ENCODE measurements at places on chromosomes 1 and 21. TPM values are rescaled to one million over a fixed set of nuclear protein-coding genes. Genes with fewer than 3 reads are reported as not detected.

- H3K36me3 ChIP-seq = no peaks in the 10 kb centered on the region
- peaks cover 45% of the 10 kb centered on the region for H3K27me3 ChIP-seq
- peaks cover 30% of the 10 kb centered on the region for H3K4me1 ChIP-seq
- H3K27ac ChIP-seq = no peak overlapping the region
These were observed 859 bp downstream of the IFFO2 start for GRCh38 chr1:18955441-18956192.

The CFAP126 gene
- not detected for total RNA-seq

DNA sequence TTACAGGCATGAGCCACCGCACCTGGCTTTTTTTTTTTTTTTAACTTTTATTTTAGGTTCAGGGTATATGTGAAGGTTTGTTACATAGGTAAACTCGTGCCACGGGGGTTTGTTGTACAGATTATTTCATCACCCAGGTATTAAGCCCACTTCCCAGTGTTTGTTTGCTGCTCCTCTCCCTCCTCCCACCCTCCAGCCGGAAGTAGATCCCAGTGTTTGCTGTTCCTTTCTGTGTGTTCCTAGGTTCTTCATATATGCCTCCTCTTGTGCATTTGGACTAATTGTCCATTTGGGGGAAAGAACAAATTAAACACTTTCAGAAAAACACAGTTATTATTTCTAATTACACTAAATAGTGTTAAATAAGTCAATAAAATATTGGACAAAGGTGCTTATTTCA lies 1.1 kb upstream of the SLC2A7 start:
- H3K36me3 ChIP-seq = no peaks in the 10 kb centered on the region
- H3K4me1 ChIP-seq = no peaks in the 10 kb centered on the region
- DNase-seq = no peak
- no peak overlapping the region for H3K27ac ChIP-seq
- no peaks in the 10 kb centered on the region for H3K27me3 ChIP-seq

DNA sequence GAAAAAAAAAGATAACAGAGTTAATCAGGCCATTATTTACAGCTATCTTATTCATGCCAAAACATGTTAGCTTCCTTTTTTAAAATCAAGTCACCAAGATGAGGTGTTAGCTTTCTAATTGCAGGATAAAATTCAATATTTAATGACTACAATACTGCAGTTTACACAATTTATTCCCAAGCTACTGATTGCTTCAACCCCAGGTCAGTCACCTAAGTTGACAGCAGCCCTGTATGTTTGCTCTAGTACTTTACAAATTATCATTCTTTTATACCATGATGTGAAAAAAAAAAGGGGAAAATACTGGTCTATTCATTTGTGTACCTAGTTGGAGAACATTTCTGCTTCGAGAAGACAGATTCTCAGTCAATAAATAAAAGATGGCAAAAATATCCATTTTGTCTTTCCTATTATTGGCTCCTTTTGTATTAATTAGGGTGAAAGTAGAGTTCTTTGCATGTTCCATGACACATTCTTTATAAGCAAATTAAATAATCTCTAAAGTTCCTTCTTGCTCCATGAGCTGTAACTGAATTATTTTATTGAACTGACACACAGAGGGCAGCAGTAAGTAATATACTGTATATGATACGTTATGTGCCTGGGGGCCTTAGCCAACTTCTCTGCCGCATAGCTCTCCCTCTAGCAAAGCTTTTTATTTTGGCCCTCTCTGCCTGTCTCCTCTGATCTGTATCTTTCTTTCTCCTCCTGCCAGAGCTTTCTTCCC lies 48.0 kb downstream of the DIPK1A start:
- H3K27ac ChIP-seq = no peak overlapping the region
- no peak overlapping the region for H3K4me3 ChIP-seq
- no peaks in the 10 kb centered on the region for H3K4me1 ChIP-seq
- peaks cover 6% of the 10 kb centered on the region for H3K27me3 ChIP-seq
- no peaks in the 10 kb centered on the region for H3K36me3 ChIP-seq

DNA sequence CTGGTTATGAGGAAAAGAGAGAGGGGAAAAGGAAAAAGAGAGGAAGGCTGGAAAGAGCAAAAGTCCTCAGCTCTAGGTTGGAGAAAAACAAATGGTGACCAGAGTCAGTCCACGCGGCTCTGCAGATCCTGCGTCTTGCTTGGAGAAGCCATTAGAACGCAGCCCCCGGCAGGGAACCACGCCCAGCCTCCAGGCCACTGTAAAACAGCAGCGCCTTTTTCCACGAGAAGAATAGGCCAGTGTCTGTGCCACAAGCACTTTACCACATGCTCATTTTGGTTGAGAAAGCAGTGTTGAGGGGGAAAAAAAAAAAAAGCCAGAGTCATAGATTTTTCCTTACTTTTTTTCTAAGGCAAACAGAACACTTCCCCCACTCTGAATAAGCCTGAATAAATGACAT lies 846.9 kb upstream of the ADAMTS5 start:
- H3K4me1 ChIP-seq = peaks cover 30% of the 10 kb centered on the region
- peak; percentile 62 for DNase-seq
- no peaks in the 10 kb centered on the region for H3K36me3 ChIP-seq
- peak overlapping the region; percentile 86 for H3K27ac ChIP-seq
- peak overlapping the region; percentile 28 for H3K4me3 ChIP-seq

GRCh38 chr1:230174041-230174440 lies 107.0 kb downstream of the GALNT2 start:
- no peak overlapping the region for H3K4me3 ChIP-seq
- H3K36me3 ChIP-seq = peaks cover 5% of the 10 kb centered on the region
- peaks cover 31% of the 10 kb centered on the region for H3K4me1 ChIP-seq

DNA sequence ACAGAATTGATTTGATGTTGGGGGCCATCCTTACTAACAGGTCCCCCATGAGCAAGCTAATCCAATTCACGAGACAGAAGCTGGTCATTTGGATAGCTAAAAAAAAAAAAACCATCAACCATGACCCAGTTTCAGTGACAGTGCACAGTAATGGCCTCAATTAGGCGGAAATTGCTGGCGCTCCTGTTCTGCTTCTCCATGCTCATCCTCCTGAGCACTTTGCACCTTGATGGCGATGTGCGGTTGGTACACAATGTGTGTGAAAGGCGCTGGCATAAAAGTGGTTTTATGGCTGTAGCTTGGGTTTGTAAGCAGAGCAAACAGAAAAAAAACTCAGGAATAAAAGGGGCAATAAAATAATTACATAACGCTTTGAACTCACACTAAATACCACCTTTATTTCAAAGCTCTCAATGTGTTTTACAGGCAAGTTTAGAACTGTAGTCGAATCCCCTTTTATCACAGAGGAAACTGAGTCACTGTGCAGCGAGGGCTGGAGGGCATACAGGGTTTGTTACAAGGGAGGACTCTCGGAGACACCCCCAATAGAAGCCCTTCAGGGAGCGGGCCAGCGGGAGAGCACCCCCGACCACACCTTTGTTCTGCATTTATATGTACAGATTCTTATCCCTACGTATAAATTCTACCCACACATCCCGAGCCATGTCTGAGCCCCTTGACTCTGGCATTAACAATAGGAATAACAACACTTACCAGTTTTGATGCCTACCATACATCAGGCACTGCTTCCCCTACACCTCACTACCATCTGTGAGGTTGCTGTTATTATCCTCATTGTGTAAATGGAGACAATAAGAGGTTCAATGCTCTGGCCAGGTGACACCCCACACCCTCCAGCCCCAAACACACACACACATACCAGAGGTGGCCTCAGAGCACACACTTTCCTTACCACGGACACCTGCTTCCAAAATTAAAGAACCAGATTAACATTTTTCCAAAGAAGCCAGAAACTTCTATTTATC lies 213.5 kb upstream of the IRF2BP2 start:
- H3K4me1 ChIP-seq = no peaks in the 10 kb centered on the region
- no peak overlapping the region for H3K27ac ChIP-seq

The SLC6A9 gene
- 20.9 TPM for total RNA-seq

- H3K36me3 ChIP-seq = no peaks in the 10 kb centered on the region
- no peaks in the 10 kb centered on the region for H3K4me1 ChIP-seq
- no peaks in the 10 kb centered on the region for H3K27me3 ChIP-seq
- H3K27ac ChIP-seq = peak overlapping the region; percentile 71
- no peak for DNase-seq
- H3K4me3 ChIP-seq = no peak overlapping the region
These were observed 568.4 kb downstream of the PLA2G4A start for GRCh38 chr1:187396929-187397796.

DNA sequence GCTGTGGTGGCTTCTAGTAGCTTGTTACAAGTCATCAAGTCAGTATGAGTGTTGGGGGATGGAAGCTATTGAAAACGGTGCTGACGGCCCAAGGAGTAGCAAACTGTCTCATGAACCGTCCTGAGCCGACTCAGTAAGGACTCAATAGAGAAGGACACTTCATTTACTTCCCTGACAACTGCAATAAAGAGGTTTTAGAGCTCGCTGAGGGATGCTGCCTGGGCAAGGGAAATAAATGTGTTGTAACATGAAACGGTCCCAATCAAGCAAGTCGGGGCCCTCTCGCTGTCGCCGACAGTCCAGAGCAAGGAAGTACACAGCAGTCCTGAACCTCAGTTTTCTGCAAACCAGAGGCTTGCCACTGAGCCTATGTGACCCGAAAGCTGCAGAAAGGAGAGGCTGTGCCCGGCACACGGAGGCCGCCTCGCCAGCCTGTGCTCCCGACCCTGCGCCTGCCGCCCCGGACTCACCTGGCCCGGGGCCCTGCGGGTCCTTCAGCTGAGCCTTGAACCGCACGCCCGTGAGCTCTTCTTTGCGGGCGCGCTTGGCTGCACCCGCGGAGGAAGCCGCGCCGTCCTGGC lies 423 bp downstream of the URB1 start:
- DNase-seq = no peak
- H3K36me3 ChIP-seq = peaks cover 11% of the 10 kb centered on the region
- peaks cover 25% of the 10 kb centered on the region for H3K27me3 ChIP-seq
- H3K4me3 ChIP-seq = peak overlapping the region; percentile 89
- peaks cover 16% of the 10 kb centered on the region for H3K4me1 ChIP-seq

The L1TD1 gene
- total RNA-seq = 10.1 TPM

The RIPPLY3 gene
- 3.2 TPM for total RNA-seq

GRCh38 chr1:229195246-229195645 lies 75.7 kb upstream of the RAB4A start:
- no peaks in the 10 kb centered on the region for H3K36me3 ChIP-seq
- H3K4me3 ChIP-seq = no peak overlapping the region
- DNase-seq = no peak
- H3K4me1 ChIP-seq = peaks cover 14% of the 10 kb centered on the region
- no peak overlapping the region for H3K27ac ChIP-seq
- no peaks in the 10 kb centered on the region for H3K27me3 ChIP-seq

GRCh38 chr1:193185901-193186731 lies at the start of gene B3GALT2:
Gene B3GALT2 (minus strand): TSS chr1:193186613. CDS start chr1:193181562, 5,051 bp downstream.
- H3K4me1 ChIP-seq = peaks cover 46% of the 10 kb centered on the region
- peak; percentile 8 for DNase-seq
- H3K36me3 ChIP-seq = peaks cover 6% of the 10 kb centered on the region
- peak within 1 kb of the TSS; percentile 72 for H3K4me3 ChIP-seq

GRCh38 chr1:85327759-85328158 lies 51.3 kb upstream of the BCL10 start:
- peaks cover 8% of the 10 kb centered on the region for H3K4me1 ChIP-seq
- no peak overlapping the region for H3K4me3 ChIP-seq
- no peaks in the 10 kb centered on the region for H3K36me3 ChIP-seq
- no peaks in the 10 kb centered on the region for H3K27me3 ChIP-seq
- H3K27ac ChIP-seq = no peak overlapping the region
- DNase-seq = no peak

The EPRS1 gene
- 98.7 TPM for total RNA-seq

DNA sequence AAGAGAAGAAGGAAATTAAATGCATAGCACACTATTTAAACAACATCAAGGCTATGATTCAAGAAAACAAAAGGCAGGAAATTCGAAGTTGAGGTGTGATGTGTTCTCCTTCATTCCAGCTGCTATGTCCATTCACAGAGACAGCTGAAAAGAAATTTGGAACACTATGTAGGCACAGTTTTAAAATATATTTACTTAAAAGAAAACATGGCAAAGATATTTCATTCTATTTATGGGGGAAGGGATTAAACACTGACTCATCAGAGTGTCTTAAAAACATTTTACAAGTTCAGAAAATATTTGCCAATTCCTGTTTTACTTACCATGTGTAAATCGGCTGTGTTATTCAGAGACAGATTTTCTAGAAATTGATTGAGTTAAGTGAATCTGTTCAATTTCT lies 39.4 kb upstream of the NGF start:
- no peak overlapping the region for H3K4me3 ChIP-seq
- H3K27ac ChIP-seq = no peak overlapping the region

The BEND5 gene
- 18.2 TPM for total RNA-seq

The FYB2 gene
- not detected for total RNA-seq

DNA sequence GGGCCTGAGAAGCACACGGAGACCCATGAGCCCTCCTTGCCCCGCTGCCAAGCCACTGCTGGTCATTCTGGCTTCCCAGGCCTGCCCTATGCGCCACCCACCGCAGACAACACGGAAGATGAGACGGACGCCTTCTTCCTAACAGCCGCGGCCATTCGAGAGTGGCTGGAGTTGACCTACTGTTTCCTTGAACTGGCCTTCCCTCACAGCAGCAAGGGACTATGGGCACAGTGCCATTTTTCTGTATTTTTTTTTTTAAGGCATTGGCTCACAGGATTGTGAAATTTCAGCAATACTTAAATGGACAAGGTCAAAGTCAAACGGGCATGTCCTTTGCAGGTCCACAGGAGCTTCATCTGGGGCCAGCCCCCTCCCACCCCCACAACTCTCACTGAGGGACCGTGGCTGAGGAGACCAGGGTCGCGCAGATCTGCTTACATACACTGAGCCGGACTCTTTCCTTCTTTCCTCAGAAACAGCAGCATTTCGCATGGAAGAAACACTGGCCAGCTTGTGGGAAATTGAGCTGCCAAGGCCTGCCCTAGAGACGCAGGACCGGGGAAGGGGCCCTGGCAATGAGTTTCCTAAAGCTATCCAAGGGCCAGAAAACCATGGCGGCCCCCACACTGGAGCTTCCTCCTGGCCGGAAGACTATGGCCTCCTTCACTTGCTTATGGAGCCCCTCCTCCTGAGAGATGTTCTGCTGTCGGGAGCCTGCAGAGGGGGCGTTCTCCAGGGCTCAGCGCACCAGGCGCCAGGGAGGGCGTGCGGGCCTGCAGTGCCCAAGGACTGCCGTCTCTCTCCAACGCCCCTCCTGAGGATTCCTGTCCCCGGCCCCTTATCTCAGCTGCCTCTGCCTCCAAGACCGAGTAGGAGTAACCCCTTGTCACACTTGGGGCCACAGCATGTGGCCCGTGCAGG lies 98.9 kb downstream of the PGBD5 start:
- no peak overlapping the region for H3K27ac ChIP-seq
- peaks cover 5% of the 10 kb centered on the region for H3K36me3 ChIP-seq
- DNase-seq = no peak
- no peaks in the 10 kb centered on the region for H3K27me3 ChIP-seq
- H3K4me1 ChIP-seq = peaks cover 8% of the 10 kb centered on the region
- no peak overlapping the region for H3K4me3 ChIP-seq

- no peak overlapping the region for H3K27ac ChIP-seq
- H3K4me3 ChIP-seq = no peak overlapping the region
- H3K4me1 ChIP-seq = no peaks in the 10 kb centered on the region
- peaks cover 2% of the 10 kb centered on the region for H3K36me3 ChIP-seq
- no peak for DNase-seq
These were observed 190.7 kb downstream of the PTBP2 start for GRCh38 chr1:96912248-96912647.

GRCh38 chr1:85576266-85576641 lies 4.3 kb upstream of the CCN1 start:
- peak overlapping the region; percentile 93 for H3K4me3 ChIP-seq
- H3K36me3 ChIP-seq = no peaks in the 10 kb centered on the region
- peak; percentile 45 for DNase-seq
- H3K27me3 ChIP-seq = peaks cover 30% of the 10 kb centered on the region

GRCh38 chr1:7564137-7564536 lies 207.0 kb upstream of the VAMP3 start:
- H3K36me3 ChIP-seq = no peaks in the 10 kb centered on the region
- no peak for DNase-seq
- H3K27me3 ChIP-seq = no peaks in the 10 kb centered on the region
- no peaks in the 10 kb centered on the region for H3K4me1 ChIP-seq

The PATJ gene
- 3.9 TPM for total RNA-seq

Data from neural crest cell (in vitro differentiated cells).